ENCODE measurements at places on chromosomes 3 and 15.

GRCh38 chr3:8549354-8549753 is 47.7 kb downstream of the LMCD1 start:
- no peak for DNase-seq

- no peak for DNase-seq
Observed at GRCh38 chr15:80531388-80531787, 127.2 kb downstream of the ARNT2 start.

- no peak for DNase-seq
Observed at GRCh38 chr3:28122227-28122626, 119.2 kb upstream of the CMC1 start.

DNA sequence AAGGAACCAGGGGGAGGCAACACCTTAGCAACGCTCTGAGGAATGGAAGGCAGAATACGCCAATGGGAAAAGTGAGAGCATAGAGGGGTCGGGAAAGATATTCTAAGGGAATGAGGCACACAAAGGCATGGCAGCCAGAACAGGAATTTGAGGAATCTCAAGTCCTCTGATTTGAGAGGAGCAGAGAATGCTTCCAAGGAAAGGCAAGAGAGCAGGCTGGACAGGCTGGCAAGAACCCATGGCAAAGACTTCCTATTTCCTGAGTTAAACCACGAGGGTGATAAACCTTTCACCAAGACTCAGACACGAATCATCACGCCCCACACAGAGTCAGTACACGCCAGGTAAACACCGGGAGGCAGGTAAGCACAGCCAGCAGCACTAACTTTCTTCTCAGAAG is 109.8 kb downstream of the IGF2BP2 start:
- peak; percentile 70 for DNase-seq

GRCh38 chr3:101185341-101185740 is 135.0 kb downstream of the IMPG2 start:
- DNase-seq: no peak

- no peak for DNase-seq
Observed at GRCh38 chr3:5057272-5057671, 64.8 kb upstream of the ARL8B start.

DNA sequence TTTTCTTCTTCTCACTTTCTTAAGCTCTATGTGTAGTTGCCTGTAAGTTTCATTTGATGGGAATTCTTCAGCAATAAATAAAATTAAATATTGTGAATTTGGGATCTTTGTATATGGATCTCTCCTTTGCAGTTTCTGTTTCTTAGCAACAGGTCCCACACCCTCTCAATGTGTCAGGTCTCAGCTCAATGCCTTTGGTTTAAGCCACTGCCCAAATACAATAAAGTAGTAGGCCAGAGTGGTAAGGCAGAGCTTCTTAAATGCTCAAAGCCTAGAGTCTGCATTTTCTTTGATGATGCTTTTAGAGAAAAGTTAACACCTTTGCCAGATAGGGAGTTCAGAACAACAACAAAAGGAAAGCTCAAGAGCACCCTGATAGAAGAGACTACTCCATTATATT is 343.7 kb downstream of the NSUN3 start:
- DNase-seq: peak; percentile 40

GRCh38 chr3:59526999-59527398 is 477.2 kb upstream of the CFAP20DC start:
- no peak for DNase-seq

DNA sequence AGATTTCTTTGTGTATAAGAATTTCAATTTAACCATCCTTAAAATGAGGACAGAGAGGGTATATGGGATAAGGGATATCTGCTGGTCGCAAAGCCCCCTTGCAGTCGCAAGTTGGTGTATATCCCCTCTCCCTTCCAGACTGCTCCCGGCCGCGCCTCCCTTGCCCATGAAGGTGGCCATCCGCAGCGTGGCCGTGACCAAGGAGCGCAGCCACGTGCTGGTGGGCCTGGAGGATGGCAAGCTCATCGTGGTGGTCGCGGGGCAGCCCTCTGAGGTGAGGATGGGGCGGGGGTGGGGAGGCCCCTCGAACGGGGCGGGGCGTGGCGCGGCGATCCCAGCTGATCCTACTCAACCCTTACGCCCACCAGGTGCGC is 29.4 kb downstream of the NBEAL2 start:
- DNase-seq: no peak

GRCh38 chr3:37546876-37547275 is 314.8 kb upstream of the CTDSPL start:
- peak; percentile 58 for DNase-seq

GRCh38 chr3:58482917-58483636 is 8.8 kb upstream of the KCTD6 start:
- no peak for DNase-seq

- DNase-seq: no peak
Observed at GRCh38 chr3:4776980-4777581, 202.2 kb upstream of the BHLHE40 start.

- DNase-seq: peak; percentile 80
Observed at GRCh38 chr15:47975427-47975826, 145.4 kb upstream of the SLC24A5 start.

GRCh38 chr3:157086060-157086750 is 73.7 kb downstream of the CCNL1 start:
- DNase-seq: no peak

DNA sequence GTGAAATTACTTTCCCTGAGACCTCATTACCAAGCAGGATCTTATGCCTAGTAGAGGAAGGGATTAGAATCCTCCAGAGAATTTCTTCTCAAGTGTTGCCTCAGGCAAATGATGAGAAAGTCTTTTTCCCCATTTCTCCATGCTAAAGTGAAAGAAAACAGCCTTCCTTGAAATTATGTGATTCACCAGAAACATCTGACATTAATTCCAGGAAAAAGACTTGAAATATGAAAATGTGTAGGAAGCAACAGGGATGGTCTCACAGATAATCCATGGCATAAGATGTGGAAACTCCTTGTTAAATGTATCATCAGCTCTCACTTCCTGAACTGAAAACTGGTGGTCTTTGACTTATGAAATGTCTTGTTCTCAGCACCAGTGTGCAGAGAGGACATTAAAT is 17.9 kb upstream of the ABI3BP start:
- DNase-seq: no peak

DNA sequence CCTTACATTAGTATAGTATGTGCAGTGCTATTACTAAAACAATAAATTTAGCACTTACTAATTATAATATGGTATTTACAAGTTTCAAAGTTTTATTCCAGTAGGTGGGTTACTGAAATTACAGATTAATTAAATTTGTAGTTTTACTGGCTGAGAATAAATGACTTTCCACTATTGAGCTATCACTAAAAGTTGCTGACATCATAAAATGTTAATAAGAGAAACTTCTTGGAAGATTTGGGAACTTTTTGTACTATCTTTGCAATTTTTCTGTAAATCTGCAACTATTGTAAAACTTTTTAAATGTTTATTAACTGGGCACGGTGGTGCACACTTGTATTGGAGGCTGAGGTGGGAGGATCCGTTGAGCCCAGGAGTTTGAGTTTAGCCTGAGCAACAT is 247.7 kb downstream of the UBE2E2 start:
- DNase-seq: no peak

DNA sequence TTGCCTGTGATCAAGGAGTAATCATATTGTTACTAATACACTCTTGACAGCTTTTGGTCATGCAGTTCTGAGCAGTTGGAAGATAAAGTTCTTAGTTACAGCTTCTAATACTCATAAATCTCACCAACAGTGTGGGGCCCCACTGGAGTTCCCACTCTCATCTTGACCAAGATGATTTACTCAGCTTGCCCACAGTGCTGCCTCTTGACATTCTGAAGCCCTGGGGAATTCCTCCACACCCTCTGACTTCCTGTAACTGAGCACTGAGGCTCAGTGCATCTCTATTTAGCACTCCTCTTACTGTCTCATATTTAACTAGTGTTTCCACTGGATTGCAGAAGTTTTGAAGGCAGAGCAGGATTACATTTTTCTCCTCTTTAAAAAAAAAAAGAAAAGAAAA is 1.9 kb upstream of the ARL6IP5 start:
- no peak for DNase-seq

DNA sequence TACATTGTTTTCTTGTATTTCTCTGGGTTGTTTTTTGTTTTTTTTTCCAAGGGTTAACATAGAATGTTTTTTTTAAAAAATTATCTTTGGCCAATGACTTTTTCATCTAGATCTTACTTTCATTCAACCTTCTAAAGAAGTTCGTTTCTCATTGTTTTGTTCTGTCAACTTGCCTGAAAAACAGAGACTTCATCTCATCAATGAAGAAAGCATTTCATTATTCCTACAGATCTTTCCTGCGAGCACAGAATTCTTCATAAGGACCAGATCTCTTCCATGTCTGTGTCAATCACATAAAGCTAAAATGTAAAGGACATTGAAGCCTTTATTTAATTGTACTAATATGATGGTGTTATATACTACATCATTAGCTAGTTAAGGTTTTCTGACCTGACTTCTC is 9.7 kb upstream of the EIF3J start:
- DNase-seq: no peak

DNA sequence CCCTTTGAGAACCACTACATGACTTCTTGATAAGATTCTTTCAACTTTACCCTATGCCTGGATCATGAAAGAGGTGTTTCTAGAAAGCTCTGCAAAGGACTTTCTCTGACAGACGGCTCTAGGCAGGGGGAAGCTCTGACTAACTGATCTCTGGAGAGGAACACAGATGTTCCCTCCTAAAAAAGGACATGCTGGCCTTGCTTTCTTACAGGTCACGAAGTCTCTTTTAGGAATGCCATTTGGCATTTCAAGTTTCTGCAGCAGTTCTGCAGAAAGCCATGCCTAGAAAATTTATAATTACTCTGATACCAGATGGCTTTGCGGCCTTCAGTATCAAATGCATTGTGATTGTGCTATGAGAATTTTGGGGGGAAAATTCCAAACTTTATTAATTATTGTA is 275.4 kb upstream of the CTDSPL start:
- DNase-seq: no peak

- no peak for DNase-seq
Observed at GRCh38 chr3:45132568-45133211, 13.5 kb downstream of the CDCP1 start.

DNA sequence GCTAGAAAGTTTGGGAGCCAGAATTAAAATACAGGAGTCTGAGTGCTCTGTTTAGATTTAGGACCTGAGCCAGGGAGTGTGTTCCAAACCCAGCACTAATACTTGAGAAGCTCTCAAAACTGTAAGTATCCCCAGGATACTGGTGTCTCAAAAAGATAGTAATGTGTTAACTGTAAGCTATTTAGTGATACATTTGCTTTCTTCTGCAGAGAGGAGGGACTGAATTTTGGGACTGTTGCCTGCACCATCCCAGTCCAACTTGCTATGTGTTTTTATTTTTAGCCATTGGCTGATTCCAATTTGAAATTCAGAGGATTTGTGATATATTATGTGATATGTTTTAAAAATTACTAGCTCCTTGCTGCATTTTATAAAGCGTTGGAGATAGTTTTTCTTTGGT is 31.5 kb downstream of the UBE2E1 start:
- DNase-seq: no peak
